Astrocyte of the cerebellum (primary cell): ENCODE measurements at places on chromosomes 2 and 18.

- DNase-seq = no peak
Measured at GRCh38 chr18:77495079-77495478, 245.4 kb downstream of the GALR1 start.

DNA sequence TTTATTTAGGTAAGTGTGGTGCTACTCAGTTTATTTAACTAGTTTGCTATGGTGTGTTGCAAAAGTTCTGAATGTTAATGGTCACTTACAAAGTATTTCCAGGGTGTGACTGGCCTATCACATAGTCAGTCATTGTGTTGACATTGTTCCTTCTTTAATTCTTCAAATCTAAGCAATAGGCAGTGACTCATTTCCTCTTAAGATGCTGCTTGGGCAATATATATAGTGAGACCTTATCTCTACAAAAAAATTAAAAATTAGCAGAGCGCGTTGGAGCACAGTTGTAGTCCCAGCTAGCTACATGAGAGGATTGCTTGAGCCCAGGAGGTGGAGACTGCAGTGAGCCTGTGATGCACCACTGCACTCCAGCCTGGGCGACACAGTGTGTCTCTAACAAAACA is 5.8 kb upstream of the CCDC88A start:
- no peak for DNase-seq

GRCh38 chr2:175889701-175890302 is 112.3 kb downstream of the LNPK start:
- no peak for DNase-seq

DNA sequence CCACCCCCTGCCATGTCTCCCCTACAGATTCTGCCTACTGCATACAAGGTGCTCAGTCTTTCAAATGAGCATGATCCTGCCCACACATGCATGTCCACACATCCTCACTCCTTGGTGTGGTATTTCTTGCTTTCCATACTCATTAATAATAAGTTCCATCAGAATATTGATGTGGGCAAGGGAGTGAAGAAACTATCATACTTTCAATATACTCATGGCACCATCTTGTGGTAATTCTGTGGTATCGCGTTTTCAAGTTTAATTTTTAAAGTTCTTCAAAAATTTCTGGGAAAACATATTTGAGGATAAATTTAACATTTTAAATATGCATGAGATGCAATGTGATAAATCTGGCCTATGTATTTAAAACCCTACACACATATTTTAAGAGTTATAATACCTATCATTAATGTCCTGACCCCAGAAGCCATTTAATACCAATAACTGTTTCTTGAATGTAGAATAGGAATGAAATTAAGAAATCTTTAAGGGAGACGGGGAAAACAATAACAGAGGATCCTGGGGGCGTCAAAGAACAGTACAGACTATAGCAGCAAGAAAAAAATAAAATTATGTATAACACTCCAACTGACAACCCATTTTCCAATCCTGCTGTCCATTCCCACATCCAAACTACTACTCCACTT is 110.1 kb downstream of the ZNF385B start:
- no peak for DNase-seq

DNA sequence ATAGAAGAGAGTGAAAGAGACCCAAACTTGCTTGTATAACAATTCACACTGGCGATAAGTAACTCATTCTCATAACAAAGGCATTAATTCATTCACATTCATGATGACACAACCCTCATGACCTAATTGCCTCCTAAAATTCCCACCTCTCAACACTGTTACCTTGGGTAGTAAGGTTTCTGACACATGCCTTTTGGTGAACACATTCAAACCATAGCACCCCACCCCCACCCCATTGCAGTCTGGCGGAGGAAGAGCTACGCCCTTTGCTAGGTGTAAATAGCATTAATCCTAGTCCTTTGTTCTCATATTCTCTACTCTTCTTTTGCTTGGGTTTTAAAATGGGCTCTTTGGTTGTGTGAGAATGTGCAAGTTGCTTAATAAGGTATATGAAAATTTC is 361.5 kb downstream of the DSEL start:
- no peak for DNase-seq

DNA sequence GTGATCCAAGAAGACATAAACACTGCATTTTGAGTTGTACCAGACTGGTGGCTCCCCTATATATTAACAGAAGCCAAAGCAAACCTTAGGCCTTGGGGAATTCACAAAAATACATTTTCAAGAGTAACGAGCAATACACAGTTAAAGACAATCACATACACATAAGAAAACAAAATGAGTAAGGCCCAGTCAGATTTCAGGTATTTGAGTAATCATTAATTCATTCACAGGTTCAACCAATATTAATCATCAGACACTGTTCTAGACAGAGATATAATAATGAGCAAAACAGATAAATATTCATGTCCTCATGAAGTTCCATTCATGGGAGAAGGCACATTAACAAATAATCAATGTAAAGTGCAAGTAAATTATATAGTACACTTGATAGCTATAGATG is 9.6 kb downstream of the STPG4 start:
- no peak for DNase-seq

DNA sequence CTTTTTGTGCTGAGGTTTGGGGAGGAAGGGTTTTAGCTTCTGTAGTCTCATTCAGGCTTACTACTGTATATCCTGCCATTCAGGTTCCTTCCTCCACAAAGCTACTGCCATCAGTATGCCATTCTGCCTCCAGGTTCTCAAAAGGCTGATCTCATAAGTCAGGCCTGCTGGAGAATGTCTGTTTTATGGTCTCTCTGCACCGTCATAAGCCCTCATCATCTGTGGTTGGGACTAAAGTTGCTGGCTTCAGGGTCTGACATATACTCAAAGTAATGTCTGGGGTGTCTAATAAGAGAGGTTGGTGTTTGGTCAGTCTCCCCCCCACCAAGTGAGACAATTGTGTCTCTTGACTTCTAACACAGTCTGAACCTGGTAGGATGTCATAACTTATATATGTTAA is 36.2 kb upstream of the CCBE1 start:
- DNase-seq = no peak
